ENCODE measurements at places on chromosomes 6 and 20.

GRCh38 chr6:124961777-124962638, at the start of gene RNF217:
Gene RNF217, plus strand, starts transcription at chr6:124962437. Its CDS starts 108 bp downstream, at chr6:124962545.
- peak; percentile 60 for DNase-seq

- DNase-seq: no peak
Observed at GRCh38 chr6:33613795-33614168, 7.3 kb upstream of the ITPR3 start.

GRCh38 chr20:48747840-48748414, 79.9 kb downstream of the PREX1 start:
- DNase-seq: no peak

DNA sequence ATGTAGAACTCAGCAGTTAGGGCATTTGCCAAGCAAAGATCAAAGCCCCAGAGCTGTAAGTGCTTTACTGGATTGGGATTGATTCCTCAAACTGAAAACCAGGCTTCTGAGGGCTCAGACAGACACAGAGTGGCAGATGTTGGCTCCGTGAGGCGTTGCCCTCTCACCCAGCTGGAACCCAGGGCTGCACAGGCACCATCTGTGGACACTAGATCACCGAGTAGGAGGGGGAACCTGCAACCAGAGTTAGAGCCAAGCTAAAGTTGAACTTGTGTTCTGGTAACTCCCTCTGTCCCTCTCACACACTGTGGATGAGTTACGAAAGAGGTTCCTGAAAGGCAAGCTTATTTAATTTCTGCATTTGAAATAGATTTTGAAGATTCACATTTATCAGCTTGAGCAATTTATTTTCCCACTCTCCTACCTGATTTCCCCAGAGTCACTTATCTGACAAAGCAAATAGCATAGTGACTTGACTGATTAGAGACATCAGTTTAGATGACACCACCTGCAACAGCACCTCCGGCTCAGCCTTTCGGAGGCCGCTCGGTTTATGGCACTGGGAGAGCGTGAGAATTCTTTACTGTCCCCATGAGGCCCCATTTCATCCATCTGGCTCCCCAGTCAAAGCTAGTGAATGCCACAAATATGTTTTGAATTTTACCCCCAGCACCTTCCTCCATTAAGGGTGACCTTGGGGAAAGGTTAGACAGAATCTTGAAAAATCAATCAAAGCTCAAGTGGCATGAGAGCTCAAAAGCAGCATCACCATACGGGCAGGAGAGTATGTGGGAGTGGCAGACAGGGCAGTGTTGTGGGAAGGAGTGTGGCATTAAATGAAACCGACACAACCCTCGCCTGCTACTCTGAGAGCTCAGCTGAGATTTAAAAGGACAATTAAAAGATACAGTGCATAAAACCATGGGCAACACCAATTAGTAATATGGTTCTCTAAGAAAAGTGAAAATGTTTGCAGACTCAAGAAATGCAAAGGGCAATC, 48.5 kb downstream of the RPF2 start:
- DNase-seq: no peak
